Left hindlimb (tissue), 1 donor: ENCODE measurements at places on chromosomes 1 and 21.

GRCh38 chr1:77279929-77280328, 1.9 kb upstream of the AK5 start:
- DNase-seq, result no peak

DNA sequence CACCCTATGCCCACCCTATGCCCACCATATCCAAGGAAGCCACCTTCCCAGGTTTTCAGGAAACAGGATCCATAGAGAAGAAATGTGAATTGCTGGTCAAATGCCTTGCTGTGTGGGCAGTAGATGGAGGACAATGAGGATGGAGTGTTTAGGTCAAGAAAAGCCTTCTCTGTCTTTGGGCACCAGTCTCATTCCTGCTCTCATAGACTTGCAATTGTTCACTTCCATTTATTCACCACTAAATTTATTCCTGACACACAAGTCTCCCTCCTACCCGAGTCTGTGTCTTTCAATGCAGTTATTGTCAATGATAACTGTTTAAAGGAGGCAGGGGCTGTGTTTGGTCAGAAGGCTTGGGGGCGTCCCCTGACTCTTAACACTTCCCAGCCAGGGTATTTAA, 48.0 kb upstream of the ITPKB start:
- DNase-seq, result no peak

DNA sequence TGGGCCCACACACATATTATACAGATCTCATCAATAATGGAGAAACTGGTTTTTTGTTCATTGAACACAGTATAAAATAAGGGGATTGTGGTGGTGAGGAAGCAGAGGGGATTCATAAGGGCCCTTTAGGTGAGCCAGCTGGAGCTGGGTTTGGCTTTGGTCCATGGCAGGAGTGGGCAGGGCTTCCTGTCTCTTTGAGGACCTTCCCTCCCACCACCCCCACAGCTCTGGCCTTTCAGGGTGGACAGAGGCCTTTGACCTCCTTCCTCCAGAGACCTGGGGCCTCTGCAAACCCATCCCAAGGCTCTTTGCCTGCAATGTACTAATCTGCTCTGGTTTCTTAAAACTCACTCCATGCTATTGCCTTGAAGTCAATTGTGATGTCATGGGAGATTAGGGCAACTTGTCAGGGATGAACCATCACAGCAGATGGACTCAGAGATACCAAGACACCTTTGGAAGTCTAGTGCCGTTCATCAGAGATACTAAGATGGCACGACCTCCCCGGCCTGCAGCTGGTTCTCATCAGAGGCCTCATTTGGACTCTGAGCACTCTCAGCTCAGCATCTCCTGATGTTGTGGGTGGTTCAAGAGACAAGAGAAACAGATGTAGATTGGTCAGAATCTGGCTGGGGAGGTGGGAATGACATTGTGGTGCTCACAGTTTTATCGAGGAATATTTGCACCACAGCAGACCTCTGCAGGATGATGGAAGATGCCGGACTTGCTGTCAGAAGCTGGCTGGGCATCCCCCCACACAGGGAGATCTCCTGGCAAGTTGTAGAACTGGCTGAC, 37.9 kb downstream of the LHX4 start:
- DNase-seq, result no peak

- DNase-seq, result no peak
These were observed 45.3 kb downstream of the KCTD3 start for GRCh38 chr1:215612391-215612790.

DNA sequence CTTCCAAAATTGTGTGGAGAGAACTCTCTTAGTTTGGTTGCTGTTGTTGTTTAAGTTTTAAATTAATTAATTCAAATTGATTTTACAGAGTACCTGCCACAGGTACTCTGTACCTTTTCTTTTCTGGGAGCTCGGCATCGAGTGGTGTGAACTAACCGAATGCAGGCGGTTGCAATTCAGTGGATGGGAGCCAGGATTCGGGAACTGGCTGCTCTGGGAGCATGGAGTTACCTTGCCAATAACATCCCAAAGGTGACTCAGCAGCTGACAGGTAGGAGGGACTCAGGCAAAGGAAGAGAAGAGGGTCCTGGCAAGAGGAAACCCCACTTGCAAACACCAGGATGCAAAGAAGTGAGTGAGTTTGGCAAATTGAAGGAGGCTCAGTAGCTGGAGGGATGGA, 24.7 kb upstream of the KANK4 start:
- DNase-seq, result no peak

DNA sequence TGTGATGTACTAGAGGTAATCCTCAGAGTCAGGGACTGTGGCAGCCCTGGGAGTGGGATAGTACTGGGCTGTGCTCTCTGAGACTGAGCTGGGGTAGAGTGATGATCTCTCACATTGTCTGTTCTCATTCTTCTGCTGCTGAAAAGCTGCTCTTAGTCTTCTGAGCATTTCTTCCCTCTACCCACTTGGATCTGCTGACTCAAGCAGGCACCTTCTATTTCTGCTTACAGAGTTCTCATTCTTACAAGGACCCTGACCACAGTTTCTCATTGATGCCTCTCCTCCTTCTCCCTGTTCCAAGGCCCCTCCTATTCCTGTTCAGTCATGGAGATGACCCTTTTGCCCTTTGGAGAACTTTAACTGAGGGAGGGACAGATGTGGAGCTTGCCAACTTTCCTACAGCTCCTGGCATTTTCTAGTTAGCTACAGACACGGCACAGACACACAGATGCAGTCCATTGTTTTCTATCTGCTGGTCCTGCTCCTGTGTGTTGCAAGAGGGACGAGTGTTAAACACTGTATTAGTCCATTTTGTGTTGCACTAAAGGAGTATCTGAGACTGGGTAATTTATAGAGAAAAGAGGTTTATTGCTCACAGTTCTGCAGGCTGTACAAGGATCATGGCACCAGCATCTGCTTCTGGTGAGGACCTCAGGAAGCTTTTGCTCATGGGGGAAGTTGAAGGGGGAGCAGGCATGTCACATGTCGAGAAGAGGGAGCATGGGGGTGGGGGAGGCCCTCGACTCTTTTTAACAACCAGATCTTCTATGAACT, 12.3 kb downstream of the MAPKAPK2 start:
- DNase-seq, result no peak

DNA sequence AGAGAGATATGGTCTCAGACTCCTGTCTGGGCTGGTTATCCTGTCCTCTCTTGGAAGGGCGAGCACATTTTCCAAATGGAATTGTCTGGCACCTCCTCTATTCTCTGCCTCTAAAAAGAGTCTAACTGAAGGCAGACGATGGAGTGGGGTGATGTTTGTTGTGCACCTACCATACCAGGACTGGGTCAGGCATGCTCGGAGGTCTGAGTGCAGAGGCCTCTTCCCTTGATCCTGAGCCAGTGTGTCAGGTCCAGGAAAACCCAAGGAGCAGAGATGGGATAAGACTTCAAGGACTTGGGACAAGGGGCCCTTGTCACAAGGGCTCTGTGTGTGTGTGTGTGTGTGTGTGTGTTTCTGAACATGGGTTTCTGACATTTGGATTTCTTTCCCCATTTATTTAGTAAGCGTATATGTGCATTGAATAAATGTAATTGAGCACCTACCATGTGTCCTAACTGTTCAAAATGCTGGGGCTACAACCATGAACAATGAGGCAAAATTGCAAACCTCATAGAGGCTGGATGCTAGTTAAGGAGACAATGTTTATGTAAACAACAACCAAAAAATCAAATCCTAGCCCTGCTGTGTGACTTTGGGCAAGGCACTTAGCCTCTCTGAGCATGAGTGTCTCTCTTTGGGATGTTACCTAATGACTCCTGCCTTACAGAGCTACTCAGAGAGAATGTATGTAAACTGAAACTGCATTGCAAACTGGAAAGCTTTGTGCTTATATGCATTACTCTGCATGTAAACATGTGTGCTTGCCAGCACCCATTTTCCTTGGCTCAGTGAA, 276.3 kb downstream of the FOXD2 start:
- no peak for DNase-seq

DNA sequence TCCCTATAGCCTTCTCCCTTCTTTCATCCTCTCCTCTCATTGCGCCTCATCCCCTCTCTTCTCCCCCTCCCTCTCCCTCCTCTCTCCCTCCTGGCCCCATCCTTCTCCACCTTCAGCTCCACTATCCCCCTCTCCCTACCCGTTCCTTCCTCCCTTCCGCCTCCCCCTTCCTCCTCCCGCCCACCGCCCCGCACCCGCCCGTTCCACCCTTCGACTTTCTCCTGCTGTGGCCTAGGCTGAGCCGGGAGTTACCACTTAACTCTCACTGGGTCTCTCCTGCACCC, 1.6 kb downstream of the NPR1 start:
- DNase-seq, result no peak

- DNase-seq, result no peak
These were observed 153.8 kb downstream of the PLPP3 start for GRCh38 chr1:56425494-56426037.

DNA sequence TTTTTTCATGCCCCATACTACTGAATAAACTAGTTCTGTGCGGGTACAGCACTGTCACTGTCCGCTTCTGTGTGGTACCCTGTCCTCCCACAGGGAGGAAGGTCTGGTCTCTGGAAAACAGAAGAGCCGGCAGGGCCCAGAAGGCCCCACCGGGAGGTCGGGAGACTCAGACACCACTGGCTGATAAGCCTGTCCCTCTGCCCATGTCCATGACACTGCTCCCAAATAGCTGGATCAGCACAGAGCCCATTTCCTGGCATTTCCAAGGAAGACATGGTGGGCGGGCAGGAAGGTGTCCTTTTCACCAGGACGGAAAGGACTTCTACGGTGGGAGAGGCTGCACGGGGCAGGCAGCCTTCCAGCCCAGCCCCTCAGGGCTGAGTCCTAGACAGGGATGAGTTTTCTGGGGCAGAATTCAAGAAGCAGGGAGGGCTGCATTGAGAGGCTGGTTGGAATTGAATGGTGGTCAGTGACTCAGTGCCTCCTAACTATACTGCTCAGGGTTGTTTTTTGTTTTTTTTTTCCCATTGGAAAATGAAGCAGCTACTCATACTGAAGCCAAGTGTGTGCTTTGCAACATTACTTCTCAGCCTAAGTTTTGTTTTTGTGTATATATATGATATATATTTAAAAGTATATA, 7.1 kb downstream of the PSRC1 start:
- no peak for DNase-seq

DNA sequence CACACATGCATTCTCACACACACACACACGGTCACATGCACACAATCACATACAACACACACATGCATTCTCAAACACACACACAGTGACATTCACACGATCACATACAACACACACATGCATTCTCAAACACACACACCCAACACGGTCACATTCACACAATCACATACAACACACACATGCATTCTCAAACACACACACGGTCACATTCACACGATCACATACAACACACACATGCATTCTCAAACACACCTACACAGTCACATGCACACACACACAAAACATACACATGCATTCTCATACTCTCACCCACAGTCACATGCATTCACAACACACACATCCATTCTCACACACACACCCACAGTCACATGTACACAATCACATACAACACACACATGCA, 135.0 kb downstream of the CASZ1 start:
- DNase-seq, result no peak

GRCh38 chr1:220325306-220325995, 53.2 kb upstream of the RAB3GAP2 start:
- DNase-seq, result no peak

DNA sequence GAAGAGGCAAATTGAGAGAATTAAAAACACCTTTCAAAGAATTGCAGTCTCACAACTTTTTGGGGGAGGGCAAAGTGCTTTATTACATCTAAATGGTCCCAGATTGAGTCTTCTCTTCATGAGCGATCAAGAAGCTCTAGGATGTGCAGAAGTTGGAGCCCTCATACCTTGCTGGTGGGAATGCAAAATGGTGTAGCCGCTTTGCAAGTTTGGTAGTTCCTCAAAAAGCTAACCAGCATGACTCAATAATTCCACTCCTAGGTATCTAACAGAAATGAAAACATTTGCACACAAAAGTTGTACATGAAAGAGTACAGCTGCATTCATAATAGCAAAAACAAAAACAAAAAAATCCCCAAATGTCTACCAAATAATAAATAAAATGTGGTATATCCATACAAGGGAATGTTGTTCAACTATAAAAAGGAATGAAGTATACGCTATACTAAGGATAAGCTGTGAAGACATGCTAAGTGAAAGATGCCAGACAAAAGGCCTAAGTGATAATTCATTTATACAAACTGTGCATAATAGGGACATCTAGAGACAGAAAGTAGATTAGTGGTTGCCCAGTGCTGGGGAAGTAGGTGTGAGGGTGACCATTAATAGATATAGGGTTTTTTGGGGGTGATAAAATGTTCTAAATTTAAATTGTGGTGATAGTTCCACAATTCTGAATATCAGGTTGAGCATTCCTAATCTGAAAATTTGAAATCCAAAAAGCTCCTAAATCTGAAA, 55.2 kb downstream of the SELENOF start:
- DNase-seq, result no peak

DNA sequence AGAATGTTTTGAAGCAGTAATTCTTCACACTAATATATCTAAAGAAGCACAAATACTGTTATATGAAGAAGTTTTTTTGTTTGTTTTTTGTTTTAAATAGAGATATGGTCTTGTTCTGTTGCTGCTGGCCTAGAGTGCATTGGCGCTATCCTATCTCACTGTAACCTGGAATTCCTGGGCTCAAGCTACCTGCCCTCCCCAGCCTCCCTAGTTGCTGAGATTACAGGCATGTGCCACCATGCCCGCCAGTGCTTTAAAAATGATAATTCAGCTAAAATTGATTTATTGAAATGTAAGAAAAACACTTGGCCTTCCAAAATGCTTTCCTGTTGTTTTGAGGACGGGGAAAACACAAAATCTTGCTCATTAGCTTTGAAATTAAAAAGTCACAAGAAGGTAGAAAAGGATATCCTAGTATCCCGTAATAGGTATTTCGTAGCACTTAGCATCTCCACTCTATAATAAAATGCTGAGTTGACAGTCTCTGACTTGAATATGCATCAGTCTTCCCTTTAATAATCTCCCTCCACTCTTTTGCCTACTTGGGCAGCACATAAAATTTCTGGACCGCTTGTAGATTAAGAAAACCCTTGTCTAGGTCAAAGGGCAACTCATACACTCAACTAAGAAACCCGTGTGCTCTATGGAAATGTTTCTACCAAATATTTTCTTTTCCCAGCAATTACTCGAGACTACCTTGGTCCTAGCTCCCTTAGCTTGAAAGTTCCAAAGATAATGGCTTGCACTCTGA, 1.3 kb downstream of the SCYL3 start:
- no peak for DNase-seq

DNA sequence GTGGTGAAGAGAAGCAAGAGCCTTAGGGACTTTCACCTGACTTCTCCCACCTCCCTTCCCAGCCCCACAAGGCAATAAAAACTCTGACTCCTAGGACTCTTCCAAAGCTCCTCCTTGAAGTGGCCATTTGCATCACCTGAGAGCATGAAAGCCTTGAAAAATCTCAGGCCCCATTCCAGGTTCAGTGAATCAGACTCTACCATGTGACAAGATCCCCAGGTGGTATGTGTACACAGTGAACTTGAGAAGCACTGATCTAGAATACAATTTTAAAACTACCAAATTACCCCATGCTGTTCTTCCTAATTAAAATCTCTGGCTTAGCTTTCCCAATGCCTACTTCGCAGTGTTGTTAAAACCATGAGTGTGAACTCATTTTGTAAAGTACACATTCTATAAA, 195.1 kb upstream of the SAMSN1 start:
- no peak for DNase-seq

GRCh38 chr21:42227909-42228708, 9.2 kb downstream of the ABCG1 start:
- peak; percentile 79 for DNase-seq
